HCT116 (cell line): ENCODE measurements at places on chromosomes 2 and 18.

GRCh38 chr2:97660044-97660774, 3.6 kb downstream of the ACTR1B start:
- no peak for DNase-seq

- DNase-seq, result no peak
Observed at GRCh38 chr2:72911256-72911655, 6.1 kb upstream of the EMX1 start.

DNA sequence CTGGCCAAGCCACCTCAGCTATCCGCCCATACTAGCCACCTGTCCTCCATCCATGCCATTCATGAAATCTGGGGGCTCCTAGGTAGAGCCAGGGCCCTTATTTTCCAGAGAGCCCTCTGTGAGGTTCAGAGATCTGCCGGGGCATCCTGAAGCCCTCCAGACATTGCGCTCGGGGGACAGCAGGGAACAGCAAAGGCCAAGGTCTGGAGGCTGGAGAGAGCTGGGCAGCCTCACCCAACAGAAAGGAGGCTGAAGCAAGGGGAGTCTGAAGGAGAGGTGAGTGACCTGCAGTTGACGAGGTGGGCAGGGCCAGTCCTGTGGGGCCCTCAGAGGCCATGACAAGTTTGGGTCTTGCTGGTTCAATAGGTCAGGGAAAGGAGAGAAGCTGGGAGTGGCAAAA, 8.6 kb upstream of the DES start:
- DNase-seq, result no peak

DNA sequence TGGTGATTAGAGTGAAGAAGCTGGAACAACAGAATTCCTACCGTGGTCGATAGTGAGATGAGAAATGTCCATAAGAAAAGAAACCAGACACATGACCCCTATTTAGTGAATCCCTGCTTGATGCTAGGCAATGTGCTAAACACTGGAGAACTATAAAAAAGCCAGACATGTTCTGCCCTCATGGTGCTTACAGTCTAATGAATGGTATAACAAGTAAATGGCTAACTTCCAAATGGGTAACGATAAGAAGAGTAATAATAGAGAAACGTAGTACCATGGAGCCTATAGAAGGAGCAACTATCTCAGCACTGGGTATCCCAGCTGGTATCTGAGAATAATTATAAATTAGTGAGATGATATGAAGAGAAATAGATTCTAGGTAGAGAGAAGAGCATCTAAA, 5.0 kb downstream of the DSG2 start:
- no peak for DNase-seq

DNA sequence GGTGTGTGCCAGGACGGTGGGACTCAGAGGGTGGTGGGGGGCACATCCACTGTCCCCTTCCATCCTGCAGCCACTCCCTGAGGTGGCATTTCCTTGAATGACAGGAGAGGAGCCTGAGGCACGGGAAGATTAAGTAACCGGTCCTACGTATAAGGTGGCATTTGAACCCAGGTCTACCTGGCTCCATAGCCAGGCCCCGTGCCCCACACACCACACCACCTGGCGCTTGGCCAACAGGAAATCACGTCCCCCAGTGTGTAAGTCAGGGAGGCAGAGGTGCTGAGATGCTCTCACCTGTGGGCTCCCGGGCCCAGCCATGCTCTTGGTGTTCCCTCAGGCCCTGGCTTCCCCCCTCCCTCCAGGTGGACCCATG, 53.7 kb downstream of the HPCAL1 start:
- DNase-seq, result no peak

- no peak for DNase-seq
Observed at GRCh38 chr18:74289137-74289536, 2.6 kb downstream of the CYB5A start.

GRCh38 chr2:195312662-195313061, 344.4 kb upstream of the SLC39A10 start:
- DNase-seq, result no peak

GRCh38 chr2:208062113-208062512, 36.8 kb upstream of the PLEKHM3 start:
- DNase-seq, result peak; percentile 26

GRCh38 chr18:28176948-28177827, at the start of gene CDH2:
Gene CDH2 (minus strand): TSS chr18:28177130. CDS start chr18:28177022, 108 bp downstream.
- no peak for DNase-seq

DNA sequence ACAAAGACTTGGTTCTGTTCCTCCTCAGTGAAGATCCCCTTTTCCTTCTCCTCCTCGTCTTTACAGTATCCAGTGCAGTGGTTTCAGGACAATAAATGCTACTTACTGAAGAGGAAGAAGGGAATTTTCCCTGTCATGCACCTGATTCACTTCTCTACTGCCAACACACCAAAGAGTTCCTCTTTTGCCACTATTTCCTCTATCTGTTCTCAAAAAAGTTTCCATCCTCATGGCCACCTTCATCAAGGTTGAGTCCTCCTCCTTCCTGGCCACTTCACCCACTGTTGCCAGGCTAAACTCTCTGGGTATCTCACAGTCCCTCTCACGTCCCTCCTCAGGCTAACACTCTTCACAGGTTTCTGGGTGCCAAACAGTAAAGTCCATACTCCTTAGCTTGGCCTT, 41.7 kb downstream of the PLEKHM3 start:
- DNase-seq, result no peak

DNA sequence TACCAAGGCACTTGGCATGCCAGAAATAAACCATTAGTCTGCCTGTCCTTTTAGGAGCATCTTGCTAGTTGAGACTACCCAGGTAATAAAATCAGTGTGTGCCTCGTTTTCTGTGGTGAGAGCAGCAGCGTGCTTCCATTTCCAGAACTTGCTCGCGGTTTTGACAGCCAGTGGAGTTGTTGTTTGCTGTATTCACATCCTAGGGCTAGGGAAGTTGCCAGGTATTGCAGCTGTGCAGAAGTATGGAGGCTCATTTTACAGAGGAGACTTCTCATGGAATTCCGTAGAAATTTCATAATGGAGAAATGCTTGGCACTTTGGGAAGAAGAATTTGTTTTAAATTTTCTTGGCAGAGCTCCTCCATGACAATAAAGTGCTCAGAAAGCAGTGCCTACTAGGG, 1355.1 kb upstream of the ZEB2 start:
- no peak for DNase-seq

DNA sequence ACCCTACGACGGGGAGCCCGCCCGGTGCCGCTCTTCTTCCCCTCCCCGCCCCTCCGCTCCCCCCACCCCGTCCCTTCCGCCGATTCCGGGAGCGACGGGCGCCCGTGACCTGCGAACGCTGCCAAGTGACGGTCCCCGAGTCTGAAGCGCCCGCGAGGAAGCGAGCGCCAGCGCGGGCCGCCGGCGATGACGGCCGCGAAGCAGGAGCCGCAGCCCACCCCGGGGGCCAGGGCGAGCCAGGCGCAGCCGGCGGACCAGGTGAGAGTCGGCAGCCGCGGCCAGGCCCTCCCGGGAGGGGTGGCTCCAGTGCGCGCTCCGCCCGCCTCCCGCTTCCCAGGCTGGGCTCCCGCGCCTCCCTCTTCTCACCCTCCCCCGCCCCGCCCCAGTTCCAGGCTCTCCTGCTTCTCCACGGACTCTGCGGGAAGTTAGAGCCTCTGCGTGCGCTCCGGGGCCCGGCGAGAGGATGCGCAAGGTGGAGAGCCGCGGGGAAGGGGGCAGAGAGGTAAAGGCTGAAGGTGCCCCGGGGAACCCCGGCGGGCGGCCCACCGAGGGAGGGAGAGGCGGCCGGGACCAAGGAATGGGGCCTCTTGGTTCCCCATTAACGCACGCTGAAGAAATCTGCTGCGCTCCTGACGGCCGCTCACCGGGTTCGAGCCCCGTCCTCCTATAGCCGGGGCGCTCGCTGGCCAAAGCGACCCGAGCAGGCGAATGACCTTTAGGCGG, 719.5 kb downstream of the DPP10 start:
- no peak for DNase-seq

GRCh38 chr18:46176001-46176400, 71.8 kb downstream of the HAUS1 start:
- no peak for DNase-seq

GRCh38 chr2:192023006-192023405, 171.7 kb downstream of the TMEFF2 start:
- no peak for DNase-seq

DNA sequence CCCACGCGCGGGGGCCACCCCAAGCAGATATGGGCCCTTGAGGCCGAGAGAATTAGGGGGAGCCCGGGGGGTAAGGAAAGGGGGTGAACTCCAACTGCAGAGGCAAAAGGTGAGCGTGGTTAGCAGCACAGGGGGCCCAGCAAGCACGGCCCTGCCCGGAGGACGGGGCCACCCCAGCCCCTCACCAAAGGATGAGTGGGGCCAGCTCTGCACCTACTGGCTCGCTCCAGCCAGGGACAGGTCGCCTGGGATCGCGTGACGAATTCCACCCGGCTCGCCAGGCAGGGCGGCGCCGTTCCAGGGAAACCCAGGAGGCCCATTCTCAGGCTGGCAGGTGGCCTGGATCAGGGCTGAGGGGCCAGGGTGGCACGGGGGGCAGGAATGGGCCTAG, 38.6 kb downstream of the BIN1 start:
- no peak for DNase-seq

- DNase-seq, result no peak
Observed at GRCh38 chr18:45715212-45715780, 8.7 kb upstream of the SLC14A1 start.

GRCh38 chr18:37853706-37854105, 288.1 kb upstream of the CELF4 start:
- no peak for DNase-seq

- no peak for DNase-seq
Observed at GRCh38 chr2:159201360-159202063, 85.0 kb downstream of the WDSUB1 start.

DNA sequence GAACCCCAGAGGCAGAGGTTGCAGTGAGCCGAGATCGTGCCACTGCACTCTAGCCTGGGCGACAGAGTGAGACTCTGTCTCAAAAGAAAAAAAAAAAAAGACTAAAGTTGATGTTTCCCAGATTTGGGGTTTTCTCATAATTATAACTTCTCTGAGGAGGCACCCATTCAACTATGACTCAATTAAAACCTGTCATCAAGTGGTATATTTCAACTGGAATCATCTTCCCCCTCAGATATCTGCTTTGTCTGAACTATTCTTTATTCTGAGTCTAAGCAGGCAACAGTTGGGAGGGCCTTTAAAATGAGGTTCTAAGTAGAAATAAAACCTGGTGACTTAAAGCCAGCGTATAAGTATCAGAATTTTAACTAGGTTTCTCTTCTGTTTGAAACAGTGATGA, 88.5 kb downstream of the PTRHD1 start:
- no peak for DNase-seq

DNA sequence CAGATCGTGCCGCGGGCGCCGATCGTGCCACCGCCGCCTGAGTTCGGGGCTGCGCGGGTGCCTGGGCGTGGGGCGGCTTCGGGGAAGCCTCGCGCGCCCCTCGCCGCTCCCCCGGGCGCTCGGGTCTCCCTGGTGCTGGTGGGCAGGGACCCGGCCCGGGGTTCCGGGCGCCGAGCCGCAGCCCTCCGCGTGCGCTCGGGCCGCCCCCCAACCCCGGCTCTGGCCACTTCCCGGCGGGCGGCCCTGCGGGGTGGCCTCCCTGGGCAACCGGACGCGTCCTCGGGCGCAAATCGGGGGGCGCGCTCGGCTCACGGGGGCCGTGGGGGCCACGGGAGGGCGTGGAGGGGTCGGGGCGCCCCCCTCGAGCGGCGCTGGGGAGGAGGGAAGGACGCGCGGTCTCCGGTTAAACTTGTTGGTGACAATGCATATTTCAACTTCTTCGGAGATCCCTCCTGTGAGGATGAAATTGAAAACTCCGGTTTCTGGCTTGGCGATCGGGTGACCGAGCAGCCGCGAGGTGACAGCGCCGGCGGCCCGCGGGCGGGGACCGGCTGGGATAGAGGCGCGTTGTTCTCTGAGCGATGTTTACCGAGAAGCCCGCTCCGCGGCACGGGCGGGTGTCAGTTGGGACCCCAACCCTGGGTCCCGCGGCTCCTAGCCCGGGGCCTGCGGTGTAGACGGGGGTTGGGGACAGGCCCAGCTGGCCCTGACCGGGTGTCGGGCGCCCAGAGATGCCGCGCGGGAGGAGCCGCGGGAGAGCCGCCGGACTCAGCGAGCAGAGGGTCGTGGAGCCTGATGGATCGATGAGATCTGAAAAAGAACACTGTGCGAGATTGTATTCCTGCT, 676 bp downstream of the SH3BP4 start:
- no peak for DNase-seq

DNA sequence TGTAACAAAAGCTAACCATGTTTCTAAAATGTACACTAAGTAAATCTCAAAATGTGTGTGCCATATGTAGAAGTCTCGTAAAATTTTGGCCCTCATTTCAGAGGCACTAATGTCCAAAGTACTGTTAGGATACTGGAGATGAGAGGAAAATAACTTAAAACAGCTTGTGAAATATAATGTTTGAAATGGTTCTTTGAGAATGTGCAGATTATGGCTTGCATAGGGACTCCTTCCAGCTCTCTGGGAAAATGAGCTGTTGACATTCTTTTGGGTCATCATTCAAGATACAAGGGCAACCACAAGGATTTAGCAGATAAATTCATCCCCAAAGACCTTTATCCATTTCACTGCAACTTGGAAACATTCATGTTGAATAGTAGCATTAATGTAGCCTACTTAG, 38.1 kb upstream of the OTX1 start:
- no peak for DNase-seq

- DNase-seq, result no peak
Observed at GRCh38 chr2:219870041-219870440, 242.6 kb downstream of the SLC4A3 start.

- DNase-seq, result no peak
Observed at GRCh38 chr2:117190856-117191559, 623.5 kb upstream of the DDX18 start.

DNA sequence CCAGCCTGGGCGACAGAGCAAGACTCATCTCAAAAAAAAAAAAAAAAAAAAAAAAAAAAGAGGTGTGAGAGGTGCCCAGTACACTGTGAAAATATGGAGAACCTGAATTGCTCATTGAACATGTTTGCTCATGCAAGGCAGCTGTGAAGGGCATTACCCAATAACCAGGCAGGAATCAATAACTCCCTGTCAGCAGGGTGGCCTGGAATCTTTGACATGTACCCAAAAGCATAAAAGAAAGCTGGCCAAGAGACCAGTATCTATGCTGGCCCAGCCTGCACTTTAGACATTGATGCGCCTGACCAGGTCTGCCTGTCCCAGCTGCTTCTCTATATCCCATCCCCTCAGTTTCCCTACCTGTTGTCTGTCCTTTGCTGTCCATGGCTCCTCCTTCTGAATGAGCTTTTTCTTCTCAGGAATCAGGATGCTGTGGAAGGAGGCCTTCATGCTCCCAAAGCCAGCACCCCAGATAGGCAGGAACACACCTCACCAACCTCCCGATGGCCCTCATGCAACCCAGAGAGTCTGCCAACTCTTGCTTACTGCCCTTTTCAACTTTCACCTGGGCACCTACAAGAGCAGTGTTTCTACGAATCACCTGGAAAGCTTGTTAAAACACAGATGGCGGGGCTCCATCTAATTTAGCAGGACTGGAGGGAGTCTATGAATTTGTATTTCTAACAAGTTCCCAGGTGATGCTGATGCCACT, 83.4 kb upstream of the PPP1CB start:
- no peak for DNase-seq

GRCh38 chr2:214019229-214019972, 391.5 kb upstream of the VWC2L start:
- DNase-seq, result peak; percentile 48

GRCh38 chr2:178005756-178006155, 66.8 kb downstream of the PDE11A start:
- no peak for DNase-seq

GRCh38 chr2:85647823-85648526, 20.0 kb downstream of the SFTPB start:
- no peak for DNase-seq
